ENCODE measurements at places on chromosomes 2 and 18.

DNA sequence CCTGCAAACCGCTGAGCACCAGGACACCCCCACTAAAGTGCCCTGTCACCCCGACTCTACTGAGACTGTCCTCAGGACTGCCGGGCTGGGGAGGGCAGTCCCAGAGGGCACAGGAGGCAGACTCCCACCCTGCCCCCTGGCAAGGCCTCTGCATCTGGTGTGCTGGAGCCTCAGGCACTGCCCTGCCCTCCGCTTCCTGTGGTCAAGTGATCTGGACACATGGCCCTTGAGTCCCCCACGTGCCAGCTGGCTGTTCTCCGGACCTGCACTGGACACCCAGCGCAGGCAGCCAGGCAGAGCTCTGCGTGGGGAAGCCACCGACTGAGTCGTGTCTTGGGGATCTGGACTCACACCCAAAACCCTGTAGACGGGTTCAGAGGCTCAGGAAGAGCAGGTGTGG lies 217.7 kb downstream of the TWIST2 start:
- no peak for DNase-seq

- no peak for DNase-seq
These were observed 44.9 kb downstream of the PTPN2 start for GRCh38 chr18:12839057-12839525.

GRCh38 chr2:121521359-121521758 lies 9.3 kb upstream of the RNU4ATAC start:
- no peak for DNase-seq

DNA sequence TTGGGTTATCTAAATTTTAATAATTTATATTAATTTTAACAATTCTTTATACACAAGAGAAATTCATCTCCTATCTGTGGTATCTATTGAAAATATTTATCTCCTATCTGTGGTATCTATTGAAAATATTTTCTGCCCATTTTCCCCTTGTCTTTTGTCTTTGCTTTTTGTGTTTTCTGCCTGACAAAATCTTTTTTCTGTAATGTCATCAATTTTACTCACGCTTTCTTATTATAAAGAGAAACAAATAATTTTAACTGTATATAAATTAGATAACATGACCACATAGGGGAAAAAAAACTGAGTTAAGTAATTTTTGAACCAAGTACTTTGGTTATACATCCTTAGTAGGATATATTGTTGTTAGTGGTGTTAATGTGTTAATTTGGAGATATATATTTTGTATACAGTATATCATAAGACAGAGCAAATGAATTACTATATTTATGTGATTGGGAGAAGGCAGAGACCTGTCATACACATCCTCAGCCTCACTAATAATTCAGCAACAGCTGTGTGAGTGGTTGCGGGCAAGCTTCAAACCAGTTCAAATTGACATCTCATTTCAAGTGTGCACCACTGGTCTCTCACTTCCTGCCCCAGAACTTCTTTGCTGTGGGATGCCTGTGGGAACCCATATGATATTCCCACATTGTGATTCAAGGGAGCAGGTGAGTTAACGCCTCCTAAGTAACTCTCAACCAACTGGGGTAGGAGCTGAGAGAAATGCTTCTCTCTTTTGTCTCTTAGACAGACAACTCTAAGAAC lies 292.4 kb downstream of the SP3 start:
- no peak for DNase-seq
